ENCODE measurements at places on chromosomes 6 and 20.

DNA sequence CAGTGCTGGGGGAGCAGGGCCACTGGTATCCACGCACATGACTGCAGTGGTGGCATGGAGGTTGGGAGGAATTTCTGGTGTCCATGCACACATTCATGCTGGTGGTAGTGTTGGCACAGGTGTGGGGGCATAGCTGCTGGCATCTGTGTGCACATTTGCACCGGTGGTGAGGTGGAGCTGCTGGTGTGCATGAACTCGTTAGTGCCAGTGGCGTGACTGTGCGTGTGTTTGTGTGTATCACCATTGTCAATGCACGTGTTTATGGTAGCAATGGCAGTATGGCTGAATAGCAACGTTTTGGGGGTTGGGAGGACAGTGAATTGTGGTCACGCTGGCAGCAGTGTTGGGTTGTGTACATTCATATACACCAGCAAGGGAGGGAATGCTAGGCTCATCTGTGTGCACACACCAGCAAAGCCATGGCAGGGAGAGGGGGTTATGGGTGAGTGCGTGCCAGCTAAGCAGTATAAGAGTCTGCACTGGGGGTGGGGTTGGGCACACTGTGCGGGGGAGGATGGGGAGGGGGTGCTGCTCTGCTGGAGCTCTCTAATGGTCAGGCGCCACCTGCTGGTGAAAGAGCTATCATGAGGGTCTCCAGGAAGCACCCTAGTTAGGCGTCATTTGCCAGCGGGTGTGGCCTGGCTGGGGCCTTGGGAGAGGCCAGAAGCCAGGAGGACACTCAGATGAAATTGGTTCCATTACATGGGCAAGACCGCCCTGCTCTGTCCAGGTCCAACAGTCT lies 626.1 kb upstream of the ID4 start:
- peak; percentile 48 for DNase-seq

DNA sequence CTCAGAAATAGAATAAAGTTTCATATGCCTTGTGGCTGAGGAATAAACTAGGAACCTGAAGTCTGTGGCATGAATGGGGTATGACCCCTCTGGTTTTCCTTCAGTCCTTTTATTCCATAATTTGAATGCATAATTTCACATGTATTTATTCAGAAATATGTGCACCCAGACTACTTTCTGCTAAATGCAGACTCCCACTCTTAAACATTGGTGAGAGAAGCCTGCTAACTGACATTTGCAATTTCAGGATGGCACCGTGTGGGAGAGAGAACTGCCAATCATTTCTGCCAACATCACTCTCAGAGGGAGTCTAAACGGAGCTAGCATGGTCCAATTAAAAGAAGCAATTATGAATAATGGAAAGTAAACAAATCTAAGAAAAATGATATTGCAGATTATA lies 141.3 kb downstream of the ADGRB3 start:
- no peak for DNase-seq

- no peak for DNase-seq
These were observed 81.0 kb upstream of the SNX9 start for GRCh38 chr6:157741948-157742556.

GRCh38 chr6:3128356-3129108 lies 10.0 kb downstream of the BPHL start:
- no peak for DNase-seq

GRCh38 chr6:7893342-7893741 lies 17.2 kb downstream of the TXNDC5 start:
- no peak for DNase-seq

GRCh38 chr6:157158897-157159296 lies 164.4 kb downstream of the TMEM242 start:
- no peak for DNase-seq

DNA sequence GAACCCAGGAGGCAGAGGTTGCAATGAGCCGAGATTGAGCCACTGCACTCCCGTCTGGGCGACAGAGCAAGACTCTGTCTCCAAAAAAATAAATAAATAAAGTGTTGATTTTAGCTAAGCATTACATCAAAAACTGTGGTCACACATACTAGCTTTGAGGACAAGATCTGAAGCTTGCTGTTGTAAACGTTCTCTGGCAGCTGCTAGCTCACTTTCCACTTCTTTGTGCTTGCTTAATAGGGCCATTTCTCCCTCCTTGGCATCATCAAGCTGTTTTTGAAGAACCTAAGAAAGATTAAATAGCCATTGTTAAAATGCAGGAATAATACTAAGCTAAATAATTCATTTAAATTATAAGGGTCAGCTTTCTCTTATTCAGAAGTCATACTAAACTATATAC lies 55.7 kb downstream of the FAM184A start:
- no peak for DNase-seq

Data from activated CD4-positive, alpha-beta T cell treated with anti-CD3 and anti-CD28 coated beads for 36 hours (primary cell).